ENCODE measurements at places on chromosomes 16 and 17.

- DNase-seq = no peak
These were observed 394.2 kb upstream of the PMFBP1 start for GRCh38 chr16:72566174-72566573.

GRCh38 chr16:66774981-66775380, 23.6 kb upstream of the DYNC1LI2 start:
- no peak for DNase-seq

DNA sequence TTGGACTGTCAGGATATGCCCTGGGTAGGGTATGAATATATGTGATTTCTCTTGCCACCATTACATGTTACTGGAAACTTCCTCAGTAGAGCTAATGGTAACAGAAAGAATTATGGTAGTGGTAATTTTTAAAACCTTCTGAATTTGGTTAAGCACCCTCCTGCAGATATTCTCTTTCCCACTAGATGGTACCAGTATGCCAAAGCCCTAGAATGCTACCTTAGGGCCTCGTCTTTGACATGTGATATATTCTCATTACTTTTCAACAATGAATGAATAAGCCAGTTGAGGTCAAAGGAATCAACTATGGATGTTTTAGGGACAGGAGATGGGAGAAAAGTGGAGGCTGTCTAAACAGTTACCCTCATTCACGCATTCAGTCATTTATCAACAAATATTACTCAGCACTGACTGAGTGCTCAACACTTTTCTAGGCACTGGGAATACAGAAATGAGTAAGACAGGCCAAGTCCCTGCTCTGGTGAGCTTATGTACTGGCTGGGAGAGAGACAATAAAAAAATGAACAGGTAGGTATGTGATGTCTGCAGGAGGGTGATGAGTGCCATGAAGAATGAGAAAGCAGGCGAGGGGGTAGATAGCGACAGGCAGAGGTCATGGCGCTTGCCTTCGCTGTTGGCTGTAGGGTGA, 14.7 kb downstream of the CDH13 start:
- no peak for DNase-seq

- peak; percentile 18 for DNase-seq
These were observed 11.6 kb downstream of the ZFPM1 start for GRCh38 chr16:88464447-88465318.

DNA sequence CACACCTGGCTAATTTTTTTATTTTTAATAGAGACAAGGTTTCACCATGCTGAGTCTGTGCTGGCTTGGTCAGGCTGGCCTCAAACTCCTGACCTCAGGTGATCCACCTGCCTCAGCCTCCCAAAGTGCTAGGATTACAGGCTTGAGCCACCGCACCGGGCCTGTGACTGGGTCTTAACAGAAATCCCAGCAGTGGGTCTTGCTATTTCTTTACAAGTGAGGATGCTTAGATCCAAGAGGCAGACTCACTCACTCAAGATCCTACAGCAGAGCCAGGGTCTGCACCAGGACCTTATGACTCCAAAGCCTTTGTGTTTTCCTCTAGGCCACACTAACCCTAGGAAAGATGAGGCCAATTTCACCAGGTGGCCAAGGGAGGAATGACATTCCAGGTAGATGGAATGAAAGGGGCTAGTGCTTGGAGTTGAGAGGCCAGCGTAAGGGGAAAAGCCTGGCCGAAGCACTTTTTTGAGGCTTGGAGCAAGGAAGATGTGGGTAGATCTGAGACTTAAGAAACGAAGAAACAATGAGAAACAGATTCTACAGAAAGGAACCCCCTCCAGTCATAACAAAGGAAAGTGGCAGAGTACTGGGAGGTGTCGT, 5.7 kb upstream of the STAT5A start:
- DNase-seq = no peak

GRCh38 chr16:79595231-79595641, 5.3 kb downstream of the MAF start:
- no peak for DNase-seq

GRCh38 chr16:69111876-69112230, 6.4 kb downstream of the HAS3 start:
- DNase-seq = no peak

GRCh38 chr17:27545562-27546229, 85.3 kb upstream of the LGALS9 start:
- DNase-seq = no peak

DNA sequence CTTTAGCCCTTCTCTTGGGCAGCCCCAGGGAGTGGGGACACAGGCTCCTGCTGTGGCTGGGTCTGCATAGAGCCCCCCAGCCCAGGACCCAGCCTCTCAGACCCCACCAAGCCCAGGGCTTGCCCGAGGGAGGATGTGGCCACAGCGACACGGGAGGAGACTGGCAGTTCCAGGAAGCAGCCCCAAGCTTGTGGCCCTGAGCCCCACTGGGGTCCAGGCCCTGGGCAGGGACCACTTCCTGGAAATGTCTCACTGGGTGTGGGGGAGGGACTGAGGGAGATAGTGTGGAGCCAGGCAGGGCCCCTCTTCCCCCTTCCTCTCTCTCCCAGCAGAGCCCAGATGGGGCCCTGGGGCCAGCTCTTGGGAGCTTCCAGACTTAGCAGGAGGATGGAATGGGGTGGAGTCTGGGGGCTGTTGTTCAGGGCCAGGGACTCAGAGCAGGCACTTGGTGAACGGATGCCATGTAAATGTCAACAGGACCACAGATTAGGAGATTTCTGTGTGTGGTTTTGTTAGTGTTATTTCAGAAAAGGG, 35.3 kb downstream of the ADGRG5 start:
- DNase-seq = peak; percentile 81

DNA sequence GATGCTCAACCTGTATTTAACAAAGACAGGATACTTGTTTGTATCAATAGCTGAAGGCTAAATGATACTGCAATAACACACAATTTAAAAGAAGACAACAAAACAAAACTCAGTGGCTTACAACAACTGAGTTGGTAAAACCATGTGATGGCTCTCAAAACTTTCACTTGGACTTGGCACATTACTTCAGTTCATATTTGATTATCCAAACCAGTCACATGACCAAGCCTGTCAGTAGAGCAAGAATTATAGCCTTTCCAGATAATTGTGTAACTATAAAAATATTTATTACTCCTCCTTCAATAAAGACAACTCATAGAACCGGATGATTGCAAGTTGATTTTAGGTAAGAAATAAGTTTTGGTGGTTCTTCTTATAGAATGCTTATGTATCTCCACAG, 56.8 kb downstream of the NQO1 start:
- DNase-seq = no peak

DNA sequence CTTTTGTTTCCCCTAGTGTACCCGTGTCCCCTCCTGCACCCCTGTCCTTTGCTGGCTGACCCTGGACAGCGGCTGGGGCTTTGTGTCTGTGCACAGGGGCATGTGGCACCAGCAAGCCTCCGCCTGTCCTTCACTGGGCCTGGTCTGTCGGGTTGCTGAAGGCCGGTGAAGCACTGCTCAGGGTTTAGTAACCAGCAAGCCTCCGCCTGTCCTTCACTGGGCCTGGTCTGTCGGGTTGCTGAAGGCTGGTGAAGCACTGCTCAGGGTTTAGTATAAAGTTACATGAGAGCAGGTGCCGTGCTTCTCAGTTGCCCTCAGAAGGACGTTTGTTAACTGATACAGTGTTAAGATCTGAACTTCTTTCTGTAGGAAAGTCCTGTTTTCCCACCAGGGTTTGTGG, 33.8 kb downstream of the DEF8 start:
- no peak for DNase-seq

DNA sequence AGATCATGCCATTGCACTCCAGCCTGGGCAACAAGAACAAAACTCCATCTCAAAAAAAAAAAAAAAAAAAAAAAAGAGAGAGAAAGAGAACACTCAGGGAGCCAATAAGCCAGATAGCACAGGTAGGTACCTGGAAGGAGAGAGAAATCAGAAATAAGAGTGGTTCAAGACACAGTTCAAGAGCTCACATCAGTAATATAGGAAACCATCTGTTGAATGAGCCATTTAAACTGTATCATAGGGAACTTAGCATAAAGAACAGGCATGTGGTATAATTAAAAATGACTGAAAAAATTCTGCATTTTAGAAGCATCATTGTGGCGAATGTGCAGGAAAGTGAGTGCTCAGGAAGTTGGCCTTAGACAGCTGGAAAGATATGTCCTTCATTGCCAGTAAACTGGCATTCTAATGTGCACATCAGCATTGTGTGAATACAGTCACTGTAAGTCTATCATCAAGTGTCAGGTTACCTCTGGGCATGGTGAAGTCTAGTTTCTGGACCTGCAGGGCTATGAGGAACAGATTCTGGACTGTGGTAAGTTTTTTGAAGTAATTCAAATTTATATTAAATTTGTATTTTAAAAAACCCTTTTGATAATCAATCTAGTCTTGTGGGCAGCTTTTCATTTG, 20.4 kb downstream of the KRT12 start:
- DNase-seq = no peak

GRCh38 chr16:732936-733335, 6.0 kb downstream of the HAGHL start:
- no peak for DNase-seq

- DNase-seq = no peak
These were observed 129.7 kb downstream of the KCNJ2 start for GRCh38 chr17:70298929-70299531.

DNA sequence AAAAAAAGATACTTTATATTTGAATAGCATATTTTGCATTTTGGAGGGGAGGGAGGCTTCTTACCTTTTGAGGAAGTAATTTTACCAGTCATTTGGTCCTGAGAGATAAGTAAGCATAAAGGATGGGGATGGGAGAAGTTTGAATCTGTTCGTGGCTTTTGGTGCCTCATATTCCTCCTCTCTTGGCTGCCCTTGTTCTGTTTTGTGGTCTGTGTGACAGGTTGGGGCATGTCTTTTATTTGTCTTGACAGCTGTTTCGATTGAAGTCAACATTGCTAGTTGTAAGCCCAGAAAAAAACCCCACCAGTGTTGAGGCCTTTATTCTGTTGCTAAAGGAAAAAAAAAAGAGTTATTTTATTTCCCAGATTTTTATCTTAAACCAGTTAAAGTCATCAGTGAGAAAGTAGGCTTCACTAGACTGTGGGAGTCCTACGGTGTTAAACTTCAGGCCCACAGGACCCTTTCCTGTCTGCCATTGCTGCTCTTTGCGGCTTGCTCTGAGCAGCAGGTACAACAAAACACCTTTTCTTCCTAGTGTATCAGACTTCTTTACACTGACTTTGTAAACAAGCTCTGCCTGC, 11.4 kb downstream of the SLC7A6 start:
- no peak for DNase-seq

- no peak for DNase-seq
These were observed 206.1 kb downstream of the KCNJ2 start for GRCh38 chr17:70375406-70375805.

DNA sequence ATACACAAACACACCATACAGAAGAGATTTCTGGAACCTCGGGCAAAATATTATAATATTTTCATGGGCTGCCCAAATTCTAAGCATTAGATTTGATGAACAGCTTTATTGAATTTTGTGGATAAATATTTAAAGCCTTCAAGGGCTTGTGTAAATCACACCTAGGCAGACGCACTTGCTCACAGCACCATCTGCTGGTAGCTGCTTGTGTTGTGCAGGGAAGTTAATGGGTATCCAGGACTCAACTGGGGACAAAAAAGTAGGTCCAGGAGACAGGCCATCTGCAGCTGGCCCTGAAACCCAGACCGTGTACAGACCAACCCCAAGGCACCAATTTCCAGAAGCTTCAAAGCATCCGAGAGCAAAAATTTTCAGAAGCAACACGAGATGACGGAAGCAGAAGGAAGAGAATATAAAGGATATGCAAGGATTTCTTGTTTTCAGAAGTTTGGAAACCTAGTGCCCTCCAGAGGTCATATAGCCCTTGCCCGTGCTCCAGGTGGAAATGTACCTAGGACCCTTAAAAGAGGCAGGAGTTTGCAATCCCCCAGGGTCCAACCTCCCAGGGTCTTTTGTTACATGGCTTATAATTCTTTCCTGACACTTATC, 140.0 kb downstream of the CHD9NB start:
- no peak for DNase-seq

- no peak for DNase-seq
These were observed 8.2 kb downstream of the FAM20A start for GRCh38 chr17:68592682-68593641.

GRCh38 chr17:27778183-27778582, 22.1 kb downstream of the NOS2 start:
- no peak for DNase-seq

DNA sequence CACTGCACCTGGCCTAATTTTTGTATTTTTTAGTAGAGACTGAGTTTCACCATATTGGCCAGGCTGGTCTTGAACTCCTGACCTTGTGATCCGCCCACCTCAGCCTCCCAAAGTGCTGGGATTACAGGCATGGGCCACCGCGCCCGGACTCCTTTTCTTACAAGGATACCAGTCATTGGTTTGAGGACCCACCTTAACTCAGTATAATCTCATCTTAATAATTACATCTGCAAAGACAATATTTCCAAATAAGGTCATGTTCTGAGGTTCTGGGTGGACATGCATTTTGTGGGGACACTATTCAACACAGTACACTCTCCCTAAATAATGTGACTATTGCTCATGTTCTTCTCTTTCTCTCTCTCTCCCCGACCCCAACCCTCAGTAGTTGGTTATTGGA, 63.7 kb downstream of the ERCC4 start:
- no peak for DNase-seq

- DNase-seq = no peak
These were observed 25.4 kb upstream of the HELZ start for GRCh38 chr17:67270416-67270815.

- DNase-seq = no peak
These were observed 4.9 kb upstream of the CBX4 start for GRCh38 chr17:79843816-79844800.

GRCh38 chr17:9513266-9513665, 62.4 kb downstream of the STX8 start:
- no peak for DNase-seq

GRCh38 chr16:28110479-28110878, 47.0 kb upstream of the GSG1L start:
- no peak for DNase-seq

GRCh38 chr16:24540602-24541210, 1.3 kb downstream of the RBBP6 start:
- no peak for DNase-seq

DNA sequence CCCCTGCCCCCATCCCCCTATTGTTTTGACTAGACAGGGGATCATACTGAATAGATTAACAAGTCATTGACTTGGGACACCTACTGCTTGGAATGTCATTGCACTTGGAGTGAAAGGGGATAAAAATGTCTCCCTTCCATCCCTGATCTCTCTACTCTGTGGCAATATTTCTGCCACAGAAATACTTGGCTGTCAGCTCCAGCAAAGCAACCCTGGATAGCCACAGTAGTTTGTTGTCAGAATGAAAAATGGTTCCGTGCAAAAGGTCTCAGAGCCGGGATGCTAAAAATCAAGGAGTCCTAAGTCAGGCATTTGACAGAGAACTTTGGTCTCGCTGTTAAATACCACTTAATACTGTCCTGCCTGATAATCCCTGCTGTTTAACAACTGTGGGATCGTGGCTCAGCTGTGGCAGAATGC, 722.0 kb upstream of the SOX9 start:
- DNase-seq = no peak

DNA sequence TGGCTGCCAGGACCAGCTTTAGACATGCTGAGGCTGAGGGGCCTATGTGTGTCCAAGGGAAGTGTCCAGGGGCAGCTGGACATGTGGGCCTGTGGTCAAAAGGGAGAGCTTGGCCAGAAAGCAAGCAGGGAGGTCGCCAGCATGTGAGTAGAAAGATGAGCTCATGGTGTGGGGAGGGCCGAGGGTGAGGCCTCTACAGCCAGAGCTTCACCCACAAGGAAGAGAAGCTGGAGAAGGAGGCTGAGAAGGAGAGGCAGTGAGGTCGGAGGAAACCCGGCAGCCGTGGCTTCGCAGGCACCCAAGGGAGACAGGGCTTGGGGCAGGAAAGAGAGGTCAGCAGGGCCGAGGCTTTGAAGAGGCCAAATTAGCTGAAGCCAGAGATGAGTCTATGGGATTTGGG, 4.0 kb upstream of the HSD11B2 start:
- no peak for DNase-seq

- peak; percentile 36 for DNase-seq
These were observed 28.2 kb downstream of the LAT start for GRCh38 chr16:29012913-29013553.

All from CD4-positive, alpha-beta T cell (primary cell).